ENCODE measurements at places on chromosomes 13 and 19. TPM values are rescaled to one million over a fixed set of nuclear protein-coding genes. Genes with fewer than 3 reads are reported as not detected.

DNA sequence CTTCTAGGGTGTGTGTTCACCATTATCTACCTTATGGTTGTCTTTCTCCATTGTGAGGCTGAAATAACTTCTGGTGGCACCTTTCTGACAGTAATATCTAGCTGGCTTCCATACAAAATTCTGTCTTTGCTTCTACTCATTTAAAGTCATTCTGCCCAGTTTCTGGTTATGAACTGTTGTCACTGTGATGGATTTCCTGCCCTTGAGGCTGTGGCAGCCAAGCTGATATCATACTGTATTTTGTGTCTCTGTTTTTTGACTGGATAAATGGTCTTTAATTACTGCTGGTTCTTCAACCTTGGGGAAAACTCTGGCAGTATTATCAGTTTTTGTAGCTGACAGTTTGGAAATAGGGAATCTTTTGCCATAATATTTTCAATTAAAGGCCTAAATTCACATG, 233.4 kb downstream of the GPC6 start:
- no peak for DNase-seq
- no peak overlapping the region for H3K4me3 ChIP-seq
- no peaks in the 10 kb centered on the region for H3K4me1 ChIP-seq
- no peaks in the 10 kb centered on the region for H3K36me3 ChIP-seq

GRCh38 chr13:112875627-112876026, 93.4 kb upstream of the MCF2L start:
- H3K4me3 ChIP-seq = no peak overlapping the region
- no peaks in the 10 kb centered on the region for H3K27me3 ChIP-seq
- no peak overlapping the region for H3K27ac ChIP-seq
- H3K36me3 ChIP-seq = peaks cover 37% of the 10 kb centered on the region
- DNase-seq = no peak

DNA sequence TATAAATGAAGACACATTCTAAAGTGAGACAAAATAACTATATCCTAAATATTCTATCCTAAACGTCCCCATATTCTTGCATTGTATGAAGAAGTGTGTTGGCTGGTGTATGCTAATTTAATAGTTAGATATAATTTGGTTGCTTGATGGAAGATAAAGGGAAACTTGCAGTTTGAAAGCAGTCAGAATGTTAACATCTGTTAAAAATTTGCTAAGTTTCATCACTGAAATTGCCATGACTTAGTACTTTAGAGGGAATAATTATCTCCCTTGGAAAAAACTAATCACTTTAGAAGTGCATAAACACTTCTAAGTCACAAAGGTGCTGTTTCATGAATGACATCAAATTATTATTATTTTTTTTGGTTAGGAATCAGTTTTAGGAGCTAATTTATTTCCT, 61.6 kb downstream of the ITGBL1 start:
- no peaks in the 10 kb centered on the region for H3K4me1 ChIP-seq
- H3K36me3 ChIP-seq = no peaks in the 10 kb centered on the region
- H3K27me3 ChIP-seq = no peaks in the 10 kb centered on the region

GRCh38 chr13:49466292-49466838, 22.3 kb downstream of the SETDB2 start:
- no peak for DNase-seq
- no peak overlapping the region for H3K4me3 ChIP-seq
- H3K4me1 ChIP-seq = no peaks in the 10 kb centered on the region
- H3K27me3 ChIP-seq = no peaks in the 10 kb centered on the region
- H3K27ac ChIP-seq = no peak overlapping the region

- H3K27ac ChIP-seq = no peak overlapping the region
- peaks cover 25% of the 10 kb centered on the region for H3K36me3 ChIP-seq
- peaks cover 25% of the 10 kb centered on the region for H3K4me1 ChIP-seq
- H3K27me3 ChIP-seq = no peaks in the 10 kb centered on the region
Measured at GRCh38 chr13:113975416-113975815, 1.5 kb upstream of the C13orf46 start.

EVI5L gene
- total RNA-seq = 9.8 TPM
